SK-N-DZ (cell line): ENCODE measurements at places on chromosomes 16 and 17.

DNA sequence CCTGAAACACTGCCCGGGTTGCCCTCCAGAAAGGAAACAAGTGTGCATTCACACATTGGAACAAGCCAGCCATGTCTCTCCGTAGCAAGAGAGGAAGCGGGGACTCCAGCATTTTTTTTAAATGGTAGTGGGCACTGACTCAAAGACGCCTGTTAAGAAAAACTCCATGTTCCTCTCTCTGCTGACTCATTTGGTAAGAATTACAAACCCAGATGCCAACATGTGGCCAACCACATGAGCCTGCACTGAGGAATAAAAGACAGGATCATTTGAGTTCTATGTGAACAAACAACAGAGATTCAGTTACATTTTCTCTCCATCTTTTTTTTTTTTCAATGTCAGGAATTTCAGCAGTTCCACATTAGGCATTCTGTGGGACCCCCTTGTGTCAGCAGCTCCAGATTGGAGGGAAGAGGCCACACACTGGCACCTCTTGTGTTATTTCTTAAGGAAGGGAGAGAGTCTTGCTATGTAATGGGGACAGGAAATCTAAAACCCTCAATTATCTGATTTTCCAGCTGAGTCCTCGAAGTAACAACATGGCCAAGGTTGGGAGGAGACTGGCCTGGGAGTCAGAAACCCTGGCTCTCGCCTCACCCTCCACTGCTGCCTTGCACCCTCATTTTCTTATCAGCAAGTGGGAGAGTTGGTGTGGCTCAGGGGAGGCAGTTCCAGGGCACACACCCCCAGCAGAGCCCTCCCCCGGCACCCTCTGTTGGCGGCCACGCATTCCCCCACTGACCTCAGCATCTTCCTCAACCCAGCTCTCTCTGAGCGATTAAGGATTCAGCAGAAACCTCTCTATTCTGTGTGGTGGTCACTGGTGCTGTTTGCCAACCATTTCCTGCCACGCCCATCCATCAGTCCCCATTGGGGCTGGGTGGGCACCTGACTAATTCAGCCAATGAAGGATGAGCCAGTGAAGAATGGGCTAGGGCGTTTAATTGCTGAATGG is 173.0 kb downstream of the FOXL1 start:
- DNase-seq = no peak

DNA sequence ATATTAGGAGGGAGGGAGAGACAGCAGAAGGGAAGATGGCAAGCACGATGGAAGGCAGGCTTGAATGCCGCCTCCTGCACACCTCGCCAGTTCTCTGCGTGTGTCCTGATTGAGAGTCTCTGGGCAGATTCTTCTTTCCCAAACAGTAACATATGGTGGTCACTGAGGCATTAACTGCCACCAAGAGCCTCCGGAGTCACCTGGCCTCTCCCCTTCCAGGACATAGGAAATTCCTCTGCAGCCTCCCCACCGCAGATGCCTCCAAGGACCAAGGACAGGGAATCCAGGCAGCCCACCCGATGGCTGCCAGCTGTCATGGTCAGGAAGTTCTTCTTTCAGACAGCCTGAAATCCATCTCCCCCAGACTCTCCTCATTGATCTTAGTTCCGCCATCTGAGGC is 149.3 kb downstream of the ENGASE start:
- no peak for DNase-seq

GRCh38 chr17:82097919-82098168 is 192 bp downstream of the FASN start:
- DNase-seq = no peak

DNA sequence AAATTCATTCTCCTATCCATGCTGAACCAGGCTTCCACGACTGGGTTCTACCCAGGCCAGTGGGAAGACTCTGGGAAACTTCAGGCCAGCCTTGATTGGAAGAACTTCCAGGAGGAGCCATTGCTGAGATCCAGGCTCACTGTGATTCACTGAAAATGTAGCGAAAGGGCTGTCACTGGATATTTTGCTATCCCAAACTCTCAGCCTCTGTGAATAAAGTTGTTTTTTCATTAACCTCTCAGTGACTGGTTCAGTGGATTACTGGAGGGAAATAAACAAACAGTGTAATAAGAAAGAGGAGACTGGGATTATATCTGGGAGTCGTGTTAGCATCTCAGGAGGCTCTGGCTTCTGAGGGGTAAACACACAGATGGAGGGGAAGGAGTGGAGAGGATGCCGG is 3.1 kb downstream of the FOXL1 start:
- no peak for DNase-seq

DNA sequence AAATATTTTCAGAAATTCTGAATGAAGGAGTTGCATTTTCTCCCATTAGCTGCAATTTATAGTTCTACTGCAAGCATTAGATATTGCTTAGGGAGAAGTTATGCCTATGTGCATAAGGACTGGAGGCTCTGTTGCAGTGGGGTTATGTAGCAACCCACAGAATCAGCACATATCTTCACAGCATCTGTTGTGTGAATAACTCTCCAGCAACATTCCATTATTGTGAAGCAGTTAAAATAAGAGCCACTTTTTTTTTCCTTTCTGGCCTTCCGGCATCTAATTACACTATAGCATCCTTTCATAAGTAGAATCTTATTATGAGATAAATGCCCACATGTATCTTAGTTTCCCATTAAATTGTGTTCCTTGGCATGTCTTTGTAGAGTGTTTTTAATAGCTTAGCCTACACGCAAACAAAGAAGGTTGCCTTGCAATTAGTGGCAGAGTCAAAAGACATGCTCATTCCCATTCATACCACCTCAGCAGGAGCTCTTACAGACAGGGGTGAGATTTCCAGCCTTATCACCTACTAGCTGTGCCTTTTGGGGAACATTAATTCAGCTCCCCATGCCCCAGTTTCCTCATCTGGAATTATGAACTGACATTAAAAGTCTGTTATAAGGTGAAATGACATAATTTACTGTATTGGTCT is 596.0 kb upstream of the GOT2 start:
- DNase-seq = no peak

- no peak for DNase-seq
These were observed 16.1 kb downstream of the G6PC3 start for GRCh38 chr17:44086364-44087311.

- DNase-seq = peak; percentile 74
These were observed 91.7 kb downstream of the HS3ST3A1 start for GRCh38 chr17:13510062-13510461.

- DNase-seq = no peak
These were observed 49.1 kb downstream of the GRB2 start for GRCh38 chr17:75356260-75356937.

GRCh38 chr16:85246473-85246872 is 134.2 kb upstream of the CIBAR2 start:
- peak; percentile 89 for DNase-seq

- no peak for DNase-seq
These were observed 8.1 kb downstream of the ANKRD11 start for GRCh38 chr16:89482150-89482816.

GRCh38 chr16:66616592-66616991 is 12.1 kb downstream of the CMTM3 start:
- DNase-seq = no peak

GRCh38 chr17:63685041-63685440 is 14.9 kb downstream of the LIMD2 start:
- no peak for DNase-seq

DNA sequence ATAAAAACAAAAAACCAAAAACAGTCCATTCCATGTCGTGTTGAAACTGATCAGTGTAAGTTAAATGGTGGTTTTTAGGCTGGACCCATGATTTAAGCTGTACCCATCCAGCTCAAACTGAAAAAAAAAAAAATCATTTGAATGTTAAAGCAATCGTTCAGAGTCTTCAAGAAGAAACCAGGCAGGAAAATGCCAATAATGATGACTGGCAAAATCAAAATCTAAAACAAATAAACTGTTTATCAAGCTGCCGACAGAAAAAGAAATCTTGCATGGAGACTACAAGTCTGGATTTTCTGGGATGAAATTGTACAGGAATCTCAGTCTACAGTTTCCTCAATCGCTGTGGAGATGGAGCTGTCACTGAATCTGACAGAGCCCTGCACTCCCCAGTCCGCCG is 40.7 kb downstream of the SOST start:
- no peak for DNase-seq

DNA sequence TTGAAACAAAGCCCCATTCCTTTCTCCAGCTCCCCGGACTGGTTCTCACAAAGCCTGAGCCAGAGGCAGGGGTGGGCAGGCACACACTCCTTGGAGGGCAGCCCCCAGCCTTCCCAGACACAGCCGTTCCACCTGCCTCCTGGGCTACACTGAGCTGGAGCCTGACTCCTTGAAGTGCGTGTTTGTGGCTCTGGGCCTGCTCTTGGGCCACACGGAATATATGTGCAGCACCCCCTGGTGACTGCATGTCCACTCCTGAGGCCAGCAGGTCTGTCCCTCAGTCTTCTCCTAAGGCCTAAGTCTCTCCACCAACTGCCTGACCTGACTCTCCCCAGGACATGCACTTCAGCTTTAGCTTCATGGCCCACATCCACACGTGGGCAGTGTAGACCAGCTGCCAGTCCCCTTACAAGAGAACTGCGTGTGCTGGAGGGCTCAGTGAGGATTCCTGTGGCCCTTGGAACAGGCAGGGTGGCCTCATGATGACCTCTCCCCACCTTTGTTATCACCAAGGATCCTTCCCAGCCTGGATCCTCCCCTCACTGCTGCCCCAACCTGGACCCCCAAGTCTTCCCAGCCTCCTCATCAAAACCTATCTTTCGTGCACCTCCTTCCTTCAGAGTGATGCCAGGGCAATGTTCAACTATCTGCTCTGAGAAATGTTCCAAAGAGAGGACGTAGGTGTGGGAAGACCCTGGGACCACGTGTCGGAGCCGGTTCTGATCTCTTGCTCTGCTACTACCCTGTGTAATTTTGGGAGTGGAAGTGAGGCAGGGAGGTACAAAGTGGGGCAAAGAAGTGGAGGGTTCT is 12.4 kb upstream of the SLC6A2 start:
- DNase-seq = no peak

DNA sequence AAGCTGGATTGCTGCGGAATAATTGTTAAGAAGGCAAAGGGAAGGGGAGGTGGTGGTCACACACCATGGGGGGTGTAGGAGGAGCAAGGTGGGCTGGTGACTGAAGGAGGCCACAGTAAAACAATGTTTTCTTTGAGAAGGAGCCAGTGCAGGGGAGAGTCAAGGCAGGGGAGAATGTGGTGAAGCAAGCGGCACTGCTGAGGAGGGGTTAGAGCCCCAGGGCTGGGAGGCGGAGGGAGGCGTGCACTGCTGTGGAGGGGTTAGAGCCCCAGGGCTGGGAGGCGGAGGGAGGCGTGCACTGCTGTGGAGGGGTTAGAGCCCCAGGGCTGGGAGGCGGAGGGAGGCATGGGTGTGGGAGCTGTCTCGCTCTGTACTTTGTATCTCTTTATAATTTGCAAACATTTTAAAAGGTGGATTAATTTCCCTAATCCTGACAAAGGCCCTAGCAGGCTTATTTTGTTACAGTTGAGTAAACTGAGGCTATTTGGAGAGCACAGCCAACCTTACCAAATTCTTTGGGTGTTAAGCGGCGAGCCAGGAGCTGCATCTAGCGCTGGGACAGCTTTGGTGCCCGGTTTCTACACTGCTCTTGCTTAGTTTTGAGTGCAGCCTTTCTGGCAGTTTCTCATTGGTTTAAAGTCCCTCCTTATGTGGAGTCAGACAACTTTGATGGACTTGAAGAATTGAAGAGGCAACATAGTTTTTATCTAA is 20.9 kb downstream of the RPTOR start:
- DNase-seq = no peak

- DNase-seq = no peak
These were observed 64.2 kb downstream of the PITPNC1 start for GRCh38 chr17:67441052-67441895.

GRCh38 chr17:41689497-41690299 is 1.0 kb downstream of the EIF1 start:
- DNase-seq = peak; percentile 77

DNA sequence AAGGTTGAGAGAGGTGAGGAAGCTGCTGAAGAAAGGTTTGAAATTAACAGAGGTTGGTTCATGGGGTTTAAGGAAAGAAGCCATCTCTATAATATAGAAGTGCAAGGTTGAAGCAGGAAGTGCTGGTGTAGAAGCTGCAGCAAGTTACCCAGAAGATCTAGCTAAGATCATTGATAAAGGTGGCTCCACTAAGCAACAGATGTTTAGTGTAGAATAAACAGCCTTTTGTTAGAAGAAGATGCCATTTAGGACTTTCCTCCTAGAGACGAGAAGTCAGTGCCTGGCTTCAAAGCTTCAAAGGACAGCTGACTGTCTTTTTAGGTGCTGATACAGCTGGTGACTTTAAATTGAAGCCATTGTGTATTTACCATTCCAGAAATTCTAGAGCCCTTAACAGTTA is 29.3 kb downstream of the GOSR1 start:
- DNase-seq = no peak

DNA sequence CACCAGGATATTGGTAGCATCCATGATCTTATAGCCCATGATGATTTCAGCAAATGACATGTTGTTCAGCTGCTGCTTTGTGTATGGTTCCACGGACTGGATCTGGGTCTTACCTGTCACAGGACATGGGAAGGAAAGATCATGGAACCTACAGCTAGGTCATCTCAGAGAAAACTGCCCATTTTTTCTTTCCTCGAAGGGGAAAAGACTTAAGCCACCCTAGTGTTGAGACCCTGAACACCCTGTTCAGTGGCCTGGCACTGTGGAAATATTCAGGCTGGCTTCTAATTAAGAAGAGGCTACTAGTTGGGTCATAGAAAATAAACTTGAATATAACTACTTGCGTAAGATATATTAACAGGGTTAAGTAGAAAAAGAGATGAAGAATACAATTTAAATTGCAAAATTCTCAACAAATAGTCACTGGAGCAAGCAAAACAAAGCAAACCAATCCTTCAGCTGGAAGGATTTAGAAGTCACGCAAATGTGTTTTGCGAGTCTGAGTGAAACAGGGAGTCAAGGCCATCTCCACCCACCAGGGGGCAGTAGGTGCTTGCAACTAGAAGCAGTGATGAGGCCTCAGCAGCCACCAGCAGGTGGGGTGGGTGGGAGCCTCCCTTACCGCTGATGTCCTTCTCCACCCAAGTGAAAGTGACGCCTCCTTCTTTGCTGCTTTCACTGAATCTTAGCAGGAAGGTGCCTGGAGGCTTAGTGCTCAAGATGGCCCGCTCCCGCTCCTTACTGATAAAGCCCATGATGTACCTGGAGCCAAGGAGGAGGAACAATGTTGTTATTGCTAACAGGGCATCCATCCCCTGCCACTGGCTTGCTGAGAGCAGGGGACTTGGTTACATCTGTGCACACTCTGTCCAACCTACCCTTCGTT is 34.3 kb downstream of the STAT5A start:
- peak; percentile 91 for DNase-seq

GRCh38 chr16:57186872-57187854 is 1.0 kb downstream of the RSPRY1 start:
- peak; percentile 46 for DNase-seq

GRCh38 chr16:15052747-15053476 is 3.0 kb downstream of the NTAN1 start:
- peak; percentile 17 for DNase-seq

- no peak for DNase-seq
These were observed 18.7 kb downstream of the RBFOX3 start for GRCh38 chr17:79592198-79592597.

DNA sequence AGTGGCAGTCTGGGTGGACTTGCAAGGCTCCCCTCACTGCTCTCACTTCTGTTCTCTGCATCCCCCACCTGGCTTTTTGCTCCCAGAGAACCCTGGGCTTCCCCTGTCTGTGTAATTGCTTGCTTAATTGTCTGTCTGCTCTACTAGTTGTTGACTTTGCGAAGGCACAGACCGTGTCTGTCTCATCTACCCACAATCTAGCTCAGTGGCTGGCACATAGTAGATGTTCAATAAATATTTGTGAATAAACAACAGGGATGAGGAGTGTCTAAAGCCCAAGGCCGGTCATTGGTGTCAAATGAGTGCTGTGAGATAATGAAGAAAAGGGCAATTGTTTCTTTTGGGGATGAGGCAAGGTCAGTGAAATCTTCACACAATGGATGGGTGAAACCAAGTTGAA is 2.8 kb upstream of the SEZ6 start:
- no peak for DNase-seq
